ENCODE measurements at places on chromosomes 2 and 18.

GRCh38 chr2:61469424-61470121 lies 1.3 kb downstream of the USP34 start:
- DNase-seq, result no peak

DNA sequence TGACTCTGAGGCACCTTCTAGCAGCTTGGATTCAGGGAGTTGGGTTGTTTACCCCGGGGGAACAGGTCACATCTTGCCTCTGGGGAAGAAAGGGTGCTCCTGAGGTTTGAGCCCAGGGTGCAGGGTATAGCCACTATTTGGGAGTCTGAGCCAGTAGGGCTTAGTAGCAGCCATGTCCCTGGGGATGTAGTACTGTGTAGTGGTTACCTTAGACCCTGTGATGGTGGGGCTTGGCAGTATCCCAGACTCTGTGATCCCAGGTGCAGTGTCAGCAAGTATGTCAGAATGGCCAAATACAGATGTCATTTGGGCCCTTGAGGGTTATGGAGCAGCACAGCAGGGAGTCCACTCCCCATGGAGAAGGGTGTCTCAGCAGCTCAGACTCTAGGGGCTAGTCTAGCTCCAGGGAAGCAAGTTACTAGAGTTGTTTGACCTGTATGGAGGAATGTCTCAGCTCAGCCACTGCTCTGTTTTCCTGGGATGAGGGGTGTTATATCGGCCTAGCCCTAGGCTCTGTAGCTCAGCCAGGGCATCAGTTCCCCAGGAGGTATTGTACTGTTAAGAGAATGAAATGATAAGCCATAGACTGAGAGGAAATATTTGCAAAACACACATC lies 151.3 kb downstream of the UBR3 start:
- DNase-seq, result no peak

DNA sequence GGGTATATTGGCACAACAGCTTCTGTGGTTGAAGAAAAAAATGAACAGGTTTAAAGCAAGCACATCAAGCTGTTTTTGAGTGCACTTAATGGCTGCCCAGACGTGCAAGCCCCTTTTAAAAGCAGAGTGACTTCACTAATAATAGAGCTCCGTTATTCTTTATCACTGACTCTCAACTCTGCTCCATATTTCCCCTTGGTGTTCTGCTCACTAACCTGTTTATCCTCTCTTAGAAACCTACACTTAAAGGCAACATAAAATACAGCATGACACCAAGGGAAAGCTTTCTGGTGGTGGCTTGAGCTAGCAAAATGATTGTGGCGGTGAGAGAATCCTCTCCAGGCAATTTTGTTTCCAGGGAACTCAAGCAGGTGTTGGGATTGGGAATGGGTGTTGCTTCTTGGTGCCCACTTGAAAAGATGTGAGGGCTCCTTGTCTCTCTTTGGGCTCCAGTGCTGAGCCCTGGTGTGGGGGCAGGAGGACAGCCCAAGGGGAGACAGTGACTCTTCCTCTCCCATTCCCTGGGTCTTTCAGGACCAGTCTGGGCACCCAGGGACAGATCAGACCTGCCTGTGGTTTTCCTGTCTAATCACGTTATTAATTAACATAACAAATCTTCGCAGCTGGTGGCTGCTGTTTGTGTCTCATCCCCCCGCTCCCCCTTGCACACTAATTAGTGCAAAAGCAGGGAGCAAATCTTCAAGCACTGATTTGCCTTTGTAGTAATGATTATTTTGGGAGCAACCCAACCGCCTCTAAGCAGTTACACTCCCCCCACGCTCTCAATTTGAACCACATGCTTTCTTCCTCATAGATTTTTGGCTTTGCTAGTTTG lies 289.4 kb upstream of the CXCR4 start:
- no peak for DNase-seq

DNA sequence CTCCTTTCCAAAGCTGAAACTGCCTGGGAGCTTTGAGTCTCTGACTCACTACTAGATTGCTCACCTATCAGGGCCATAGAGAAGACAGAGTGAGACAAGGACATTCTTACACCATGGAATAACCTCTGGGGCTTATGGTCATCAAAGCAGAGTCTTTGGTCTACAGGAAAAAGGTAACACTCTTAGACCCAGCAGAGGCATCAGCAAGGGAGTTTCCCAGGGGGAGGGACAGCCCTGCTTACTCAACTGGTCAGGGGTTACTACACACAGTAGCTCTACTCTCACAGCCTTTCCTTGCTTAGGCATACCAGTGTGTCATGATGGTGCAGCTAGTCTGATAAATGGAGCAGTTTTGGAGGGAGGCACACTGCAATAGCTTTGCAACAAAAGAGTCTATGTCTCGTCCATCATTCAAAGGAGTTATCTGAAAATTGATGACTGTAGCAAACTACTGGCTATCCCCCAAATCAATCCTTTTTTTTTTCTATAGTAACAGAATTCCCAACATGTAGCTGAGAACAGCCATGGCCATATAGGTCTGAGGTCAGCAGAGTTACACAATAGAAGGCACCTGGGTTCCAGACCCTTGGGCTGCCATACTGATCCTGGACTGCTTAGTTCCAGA lies 22.4 kb upstream of the CD28 start:
- DNase-seq, result no peak

- no peak for DNase-seq
Observed at GRCh38 chr18:67467188-67467587, 49.3 kb downstream of the DSEL start.

GRCh38 chr2:230680463-230681170 lies 32.0 kb upstream of the CAB39 start:
- DNase-seq, result no peak

GRCh38 chr2:127650785-127651380 lies 4.9 kb downstream of the GPR17 start:
- no peak for DNase-seq

DNA sequence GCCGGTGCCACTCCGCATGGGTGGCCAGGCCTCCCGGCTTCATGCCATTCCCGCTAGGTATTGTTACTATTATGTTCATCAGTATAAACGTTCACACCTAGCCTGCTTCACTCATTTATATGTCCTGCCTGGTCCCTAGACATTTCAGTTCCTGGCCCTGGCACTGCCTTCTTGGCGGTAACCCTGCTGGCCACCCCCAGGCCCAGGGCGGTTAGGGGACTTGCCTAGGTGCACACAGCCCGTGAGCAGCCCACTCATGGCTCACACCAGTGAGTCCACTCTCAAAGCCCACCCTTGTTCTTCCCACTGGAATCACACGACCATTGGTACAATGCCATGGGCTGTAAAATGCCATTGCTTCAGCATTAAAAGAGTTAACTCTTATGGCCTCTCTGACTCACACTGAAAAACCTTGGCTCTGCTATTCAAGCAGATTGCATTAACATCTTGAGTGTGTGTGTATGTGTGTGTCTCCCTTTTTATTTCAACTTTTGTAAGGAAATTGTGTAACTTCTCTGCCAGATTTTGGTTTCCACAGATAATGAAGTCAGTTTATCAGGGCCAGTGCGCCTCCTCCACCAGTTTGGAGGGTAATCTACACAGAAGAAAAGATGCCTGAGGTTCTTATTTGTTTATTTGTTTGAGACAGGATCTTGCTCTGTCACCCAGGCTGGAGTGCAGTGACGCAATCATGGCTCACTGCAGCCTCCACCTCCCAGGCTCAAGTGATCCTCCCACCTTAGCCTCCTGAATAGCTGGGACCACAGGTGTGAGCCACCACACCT lies 74.2 kb downstream of the RAB31 start:
- DNase-seq, result no peak

DNA sequence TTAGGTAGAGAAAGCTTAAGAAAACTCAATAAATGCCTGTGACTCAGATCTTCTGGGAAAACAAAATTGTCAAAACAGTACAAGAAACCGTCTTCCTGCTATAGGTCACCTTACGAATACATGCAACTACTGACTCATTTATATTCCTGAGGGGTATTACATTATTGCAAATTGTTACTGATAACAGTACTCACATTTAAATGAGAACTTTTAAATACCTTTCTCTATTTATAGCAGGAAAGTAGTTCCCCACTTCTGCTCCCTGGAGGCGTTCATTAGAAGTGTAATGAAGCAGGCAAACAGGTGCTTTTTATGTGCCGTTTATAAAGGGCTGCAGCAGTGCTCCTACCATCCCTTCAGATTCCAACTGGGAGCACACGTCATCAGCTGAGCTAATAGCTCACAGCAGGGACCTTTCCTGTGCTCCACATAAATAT lies 65.1 kb upstream of the RPRM start:
- no peak for DNase-seq

- DNase-seq, result no peak
Observed at GRCh38 chr2:80737047-80737446, 432.5 kb upstream of the LRRTM1 start.

GRCh38 chr2:231016566-231017230 lies 20.6 kb upstream of the C2orf72 start:
- no peak for DNase-seq

DNA sequence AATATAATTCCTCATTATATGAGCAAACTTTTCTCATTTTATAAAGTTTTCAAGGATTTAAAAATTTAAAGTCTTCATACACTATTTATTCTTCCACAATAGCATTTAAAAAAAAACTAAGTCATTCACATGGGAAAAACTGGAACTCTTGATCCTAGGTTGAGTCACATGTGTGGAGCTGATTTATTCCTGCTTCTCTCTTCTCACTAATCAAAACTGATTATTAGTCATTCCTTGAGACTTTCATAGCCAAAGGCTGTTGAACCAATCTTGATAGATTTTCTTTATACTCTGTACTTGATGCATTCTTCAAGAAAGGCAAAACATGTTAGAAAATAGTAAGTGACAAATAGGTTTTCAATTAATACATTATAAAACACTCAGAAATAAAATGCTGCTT lies 27.4 kb downstream of the NR4A2 start:
- DNase-seq, result no peak
